Left colon (tissue), 2 donors: ENCODE measurements at places on chromosomes 13 and 19.

DNA sequence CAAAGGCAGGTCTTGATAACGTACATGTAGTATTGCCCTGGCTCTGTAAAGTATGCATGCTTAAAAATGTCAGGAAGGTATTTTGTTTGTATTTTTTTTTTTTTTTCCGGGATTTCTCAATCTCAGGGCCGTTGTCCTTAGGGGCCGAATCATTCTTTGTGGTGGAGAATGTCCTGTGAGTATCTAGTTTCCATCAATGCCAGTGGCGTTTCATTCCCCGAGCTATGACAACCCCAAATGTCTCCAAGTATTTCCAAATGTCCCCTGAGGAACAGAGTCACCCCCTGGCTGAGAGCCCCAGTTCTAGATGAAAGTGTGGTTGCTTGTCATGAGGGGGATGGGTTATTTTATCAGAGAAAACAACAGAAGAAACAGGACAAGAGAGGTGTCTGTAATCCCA is 68.7 kb downstream of the ACSBG2 start:
- DNase-seq, result no peak

- no peak for DNase-seq
Observed at GRCh38 chr13:107139006-107139405, 571.1 kb upstream of the ARGLU1 start.

DNA sequence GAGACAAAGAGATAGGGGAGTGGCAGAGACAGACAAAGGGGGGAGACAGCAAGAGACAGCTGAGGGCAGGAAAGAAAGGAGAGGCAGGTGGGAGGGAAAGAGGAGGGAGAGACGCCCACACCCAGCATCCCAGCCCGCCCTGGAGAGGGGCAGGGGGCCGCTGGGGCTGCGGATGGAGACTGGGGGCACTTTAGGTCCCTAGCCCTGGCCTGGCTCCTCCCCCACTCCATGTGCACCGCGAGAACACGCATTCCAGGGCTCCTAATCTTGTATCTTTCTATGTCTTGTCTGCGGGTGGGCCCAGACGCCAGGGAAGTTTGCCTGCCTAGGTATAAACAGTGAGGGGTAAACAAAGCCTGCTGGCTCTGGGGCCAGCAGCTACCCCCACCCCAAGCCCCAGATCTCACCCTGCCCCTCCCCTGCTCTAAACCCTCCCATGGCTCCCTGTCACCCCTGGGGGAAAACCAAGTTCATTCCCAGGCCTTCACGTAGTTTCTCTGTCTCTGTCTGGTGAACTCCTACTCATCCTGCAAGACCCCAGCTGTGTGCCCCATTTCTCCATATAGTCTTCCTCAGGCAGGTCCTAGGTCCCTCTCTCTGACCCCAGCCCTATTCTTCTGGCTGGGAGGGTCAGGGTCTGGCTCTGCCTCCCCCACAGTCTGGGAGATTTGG is 5.7 kb downstream of the TLE5 start:
- DNase-seq, result no peak

DNA sequence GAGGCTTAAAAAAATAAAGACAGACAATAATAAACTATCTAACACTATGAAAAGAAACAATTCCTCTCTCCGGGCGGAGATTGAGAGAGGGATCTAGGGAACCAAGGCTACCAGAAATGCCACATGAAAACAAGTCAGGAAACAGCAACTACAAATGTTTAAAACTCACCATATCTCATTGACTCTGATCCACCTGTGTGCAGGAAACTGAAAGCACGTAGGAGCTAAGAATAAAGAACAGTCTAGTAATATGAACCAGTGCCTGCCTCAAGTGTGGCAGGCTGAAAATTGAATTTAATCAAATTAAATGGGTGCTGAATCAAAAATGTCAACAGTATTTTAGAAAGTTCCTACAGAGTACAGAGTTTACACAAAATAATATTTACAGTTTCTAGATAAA is 1701.0 kb downstream of the SLITRK5 start:
- no peak for DNase-seq

GRCh38 chr19:4232614-4233281 is 3.4 kb downstream of the EBI3 start:
- DNase-seq, result no peak

DNA sequence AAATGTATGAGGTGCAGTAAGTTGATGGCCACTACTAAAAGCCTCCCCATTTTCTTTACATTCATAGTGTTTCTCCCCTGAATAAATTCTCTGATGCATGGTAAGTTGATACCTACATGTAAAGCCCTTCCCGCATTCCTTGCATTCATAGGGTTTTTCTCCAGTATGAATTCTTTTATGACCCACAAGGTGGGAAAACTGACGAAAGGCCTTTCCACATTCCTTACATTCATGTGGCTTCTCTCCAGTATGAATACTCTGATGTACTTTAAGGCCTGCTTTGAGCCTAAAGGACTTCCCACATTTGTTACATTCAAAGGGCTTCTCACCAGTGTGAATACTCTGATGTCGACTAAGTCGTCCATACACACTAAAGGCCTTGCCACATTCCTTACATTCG is 20.5 kb downstream of the ZNF607 start:
- no peak for DNase-seq

GRCh38 chr19:38788478-38789243 is at the start of gene LGALS7B:
TSS of gene LGALS7B (plus strand) at chr19:38789200. CDS start at chr19:38789227, 27 bp downstream.
- no peak for DNase-seq

GRCh38 chr19:58361900-58362271 is 665 bp downstream of the ZNF497 start:
- peak; percentile 54 for DNase-seq

GRCh38 chr13:34255711-34256110 is 437.8 kb downstream of the RFC3 start:
- DNase-seq, result no peak

GRCh38 chr13:65091031-65091430 is 2139.1 kb downstream of the PCDH9 start:
- DNase-seq, result no peak

DNA sequence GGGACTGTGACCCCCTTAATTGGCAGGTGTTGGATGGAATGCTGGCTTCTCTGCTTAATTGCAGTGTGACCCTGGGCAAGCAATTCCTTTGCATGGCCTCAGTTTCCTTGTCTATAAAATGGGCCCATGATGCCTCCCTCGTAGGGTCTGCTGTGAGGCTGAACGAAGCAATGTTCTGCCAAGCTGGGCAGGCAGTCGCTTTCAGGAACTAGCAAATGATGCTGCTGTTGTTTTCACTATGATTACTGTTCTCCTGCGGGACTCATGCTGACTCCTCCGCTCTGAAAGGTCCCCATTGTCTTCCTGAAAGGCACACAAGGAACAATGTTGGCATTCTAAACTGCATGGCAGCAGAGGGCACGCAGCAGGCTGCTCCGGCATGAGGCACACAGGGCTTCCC is 6.8 kb downstream of the BICRA start:
- no peak for DNase-seq

GRCh38 chr19:811506-812048 is 10.2 kb downstream of the PLPPR3 start:
- DNase-seq, result no peak

GRCh38 chr19:29544656-29545360 is 19.0 kb downstream of the VSTM2B start:
- DNase-seq, result no peak

DNA sequence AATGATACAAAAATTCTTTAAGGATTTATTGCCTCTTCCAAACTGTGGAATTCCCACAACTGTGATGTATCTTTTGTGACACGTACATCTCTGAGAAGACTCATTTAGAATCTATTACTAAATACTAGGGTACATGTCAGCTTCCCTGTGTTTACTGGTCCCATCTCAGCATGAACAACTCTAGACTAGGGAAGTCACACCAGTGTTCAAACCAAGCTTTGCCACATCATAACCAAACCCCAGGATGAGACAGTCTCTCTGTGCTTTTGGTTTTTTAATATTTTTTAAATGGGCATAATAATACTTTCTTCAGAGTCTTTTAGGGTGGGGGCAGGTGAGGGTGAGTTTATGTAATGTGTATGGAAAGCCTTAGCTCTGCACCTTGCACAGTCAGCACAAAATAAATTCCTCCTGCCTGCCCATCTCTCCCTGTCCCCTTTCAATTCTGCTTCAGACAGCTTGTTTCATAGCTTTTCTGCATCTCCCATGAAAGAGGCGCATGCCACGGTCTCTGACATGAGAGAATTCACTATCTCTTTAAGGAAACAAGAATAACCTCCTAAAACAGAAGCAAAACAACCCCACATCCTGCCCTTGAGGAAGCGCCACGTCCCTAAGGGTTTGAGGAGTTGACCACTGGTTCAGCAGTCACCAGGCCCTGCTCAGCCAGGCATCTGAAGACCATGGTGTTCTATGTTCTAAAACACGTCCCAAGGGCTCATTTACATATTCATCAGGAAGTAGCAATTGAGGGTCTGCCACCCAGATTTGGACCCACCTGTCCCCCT is 174.5 kb downstream of the USP12 start:
- DNase-seq, result no peak

- DNase-seq, result no peak
Observed at GRCh38 chr19:18239303-18239702, 13.1 kb upstream of the PDE4C start.

- DNase-seq, result no peak
Observed at GRCh38 chr19:29040292-29040691, 172.7 kb downstream of the UQCRFS1 start.

DNA sequence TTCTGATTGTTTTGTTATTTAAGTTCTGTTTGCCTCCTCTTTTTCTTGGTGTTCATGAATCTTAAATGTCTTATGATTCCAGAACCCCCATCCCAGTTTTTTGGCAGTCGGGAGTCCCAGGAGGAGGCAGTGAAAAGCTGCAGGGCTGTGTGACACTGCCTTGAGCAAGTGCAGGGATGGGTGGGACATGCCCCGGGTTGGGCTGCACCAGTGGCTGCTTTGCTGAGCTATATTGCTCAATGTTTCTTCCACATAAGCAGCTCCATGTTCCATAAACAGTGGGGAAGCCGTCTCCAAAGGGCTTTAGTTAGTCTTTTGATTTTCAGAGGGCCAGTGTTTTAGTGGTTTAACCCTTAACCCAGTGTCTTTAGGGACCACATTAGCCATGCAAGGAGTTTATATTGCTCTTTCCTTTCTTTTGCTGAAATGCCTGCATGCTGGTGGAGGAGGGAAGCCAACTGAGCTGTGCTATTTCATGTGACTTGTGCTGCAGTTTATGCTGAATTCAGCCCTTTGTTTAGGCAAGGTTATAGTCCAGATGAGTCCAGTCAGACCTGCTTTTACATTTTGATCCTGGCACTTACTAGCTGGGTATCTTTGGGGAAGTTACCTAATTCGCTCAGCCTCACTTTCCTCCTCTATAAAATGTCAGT is 13.1 kb downstream of the ATP8A2 start:
- no peak for DNase-seq

DNA sequence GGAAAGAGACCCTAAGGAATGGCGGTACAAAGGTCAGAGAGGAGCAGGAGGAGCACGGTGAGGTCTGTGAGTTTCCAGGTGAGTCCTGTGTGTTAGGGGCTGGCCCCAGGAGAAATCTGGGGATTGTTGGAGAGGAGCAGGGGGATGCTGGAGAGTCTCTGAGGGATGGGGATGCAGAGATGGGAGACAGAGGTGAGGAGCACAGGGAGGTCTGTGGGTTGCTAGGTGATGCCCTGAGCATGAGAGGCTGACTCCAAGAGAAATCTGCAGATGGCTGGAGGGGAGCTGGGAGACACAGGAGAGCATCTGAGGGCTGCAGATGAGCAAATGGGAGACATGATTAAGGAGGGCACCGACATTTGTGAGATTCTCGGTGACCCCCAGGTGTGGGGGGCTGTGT is 4.1 kb upstream of the ZNF229 start:
- DNase-seq, result no peak

- no peak for DNase-seq
Observed at GRCh38 chr13:67120872-67121531, 109.1 kb downstream of the PCDH9 start.

DNA sequence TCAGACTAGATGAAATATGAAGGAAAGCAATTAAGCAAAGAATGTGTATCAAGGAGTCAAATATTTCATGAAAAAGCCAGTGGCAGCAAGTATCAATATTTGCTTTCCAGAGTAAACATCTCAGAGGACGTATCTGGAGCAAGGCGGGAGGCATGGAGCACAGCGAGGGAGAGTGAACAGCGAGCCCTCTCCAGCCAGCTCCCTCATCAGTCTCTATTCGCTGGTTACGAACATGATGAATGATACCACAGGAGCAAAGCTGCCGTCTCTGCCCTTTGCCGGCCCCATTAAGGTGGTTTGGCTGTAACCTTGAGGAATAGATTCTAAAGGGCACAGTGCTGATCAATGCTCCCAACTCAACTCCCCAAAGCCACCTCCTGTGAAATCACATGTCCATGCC is 95.8 kb downstream of the CCNA1 start:
- DNase-seq, result no peak

GRCh38 chr13:35936246-35936978 is 194.8 kb downstream of the DCLK1 start:
- DNase-seq, result no peak

DNA sequence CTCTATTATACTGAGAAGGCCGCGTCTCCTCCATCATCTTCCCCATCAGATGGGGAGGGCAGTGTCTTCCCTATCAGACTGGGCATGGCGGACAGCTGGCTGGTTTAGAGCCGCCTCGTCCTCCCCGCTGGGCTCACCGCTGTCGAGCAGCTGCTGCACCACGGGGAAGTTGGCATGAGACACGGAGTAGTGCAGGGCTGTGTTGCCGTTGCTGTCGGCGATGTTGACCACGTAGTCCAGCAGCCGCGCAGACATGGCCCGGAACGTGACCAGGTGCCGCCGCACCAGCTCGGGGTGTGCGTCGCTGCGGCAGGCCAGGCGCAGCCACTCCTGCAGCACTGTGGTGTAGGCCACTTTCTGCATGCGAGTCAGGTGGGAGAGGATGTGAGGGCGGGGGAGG is 18.8 kb upstream of the SPC24 start:
- no peak for DNase-seq

DNA sequence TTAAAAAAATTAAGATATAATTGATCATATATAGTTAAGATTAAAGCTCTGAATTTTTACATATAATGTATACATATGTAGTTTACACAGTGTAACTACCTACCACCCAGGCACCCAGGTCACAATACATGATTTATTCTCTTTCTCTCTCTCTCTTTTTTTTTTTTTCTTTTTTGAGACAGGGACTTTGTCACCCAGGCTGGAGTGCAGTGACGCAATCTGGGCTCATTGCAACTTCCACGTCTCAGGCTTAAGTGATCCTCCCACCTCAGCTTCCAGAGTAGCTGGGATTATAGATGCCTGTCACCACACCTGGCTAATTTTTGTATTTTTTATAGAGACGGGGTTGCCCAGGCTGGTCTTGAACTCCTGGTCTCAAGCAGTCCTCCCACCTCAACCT is 18.8 kb upstream of the CLASRP start:
- DNase-seq, result no peak

GRCh38 chr13:98313922-98314292 is 136.8 kb upstream of the RNF113B start:
- DNase-seq, result no peak

DNA sequence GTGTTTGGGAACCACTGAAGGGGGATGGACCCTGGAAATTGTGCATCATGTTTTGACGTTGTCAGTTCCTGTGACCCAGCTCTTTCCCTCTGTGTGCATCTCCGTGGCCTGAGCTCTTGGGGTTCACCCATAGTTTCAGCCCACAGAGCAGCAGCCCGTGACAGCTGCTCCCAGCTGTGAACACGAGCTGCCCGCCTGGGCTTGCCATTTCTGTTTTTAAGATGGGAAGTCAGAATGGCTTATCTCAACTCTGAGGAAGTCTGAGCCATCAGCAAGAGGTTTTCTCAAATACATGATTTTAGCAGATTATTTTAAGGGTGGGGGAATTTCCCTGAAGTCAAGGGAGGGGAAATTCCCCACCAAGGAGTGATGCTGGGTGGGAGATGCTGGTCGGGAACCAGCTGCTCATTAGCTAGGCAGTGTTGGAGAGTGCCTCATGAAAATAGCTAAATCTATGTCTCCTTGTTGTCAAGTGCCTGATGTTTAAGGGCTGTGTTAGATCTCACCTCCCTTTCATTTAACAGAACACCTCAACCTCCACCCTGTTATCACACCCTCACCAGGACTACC is 34.8 kb upstream of the C1QTNF9 start:
- peak; percentile 52 for DNase-seq
